ENCODE measurements at places on chromosomes 7 and 10. TPM values are rescaled to one million over a fixed set of nuclear protein-coding genes. Genes with fewer than 3 reads are reported as not detected.

DNA sequence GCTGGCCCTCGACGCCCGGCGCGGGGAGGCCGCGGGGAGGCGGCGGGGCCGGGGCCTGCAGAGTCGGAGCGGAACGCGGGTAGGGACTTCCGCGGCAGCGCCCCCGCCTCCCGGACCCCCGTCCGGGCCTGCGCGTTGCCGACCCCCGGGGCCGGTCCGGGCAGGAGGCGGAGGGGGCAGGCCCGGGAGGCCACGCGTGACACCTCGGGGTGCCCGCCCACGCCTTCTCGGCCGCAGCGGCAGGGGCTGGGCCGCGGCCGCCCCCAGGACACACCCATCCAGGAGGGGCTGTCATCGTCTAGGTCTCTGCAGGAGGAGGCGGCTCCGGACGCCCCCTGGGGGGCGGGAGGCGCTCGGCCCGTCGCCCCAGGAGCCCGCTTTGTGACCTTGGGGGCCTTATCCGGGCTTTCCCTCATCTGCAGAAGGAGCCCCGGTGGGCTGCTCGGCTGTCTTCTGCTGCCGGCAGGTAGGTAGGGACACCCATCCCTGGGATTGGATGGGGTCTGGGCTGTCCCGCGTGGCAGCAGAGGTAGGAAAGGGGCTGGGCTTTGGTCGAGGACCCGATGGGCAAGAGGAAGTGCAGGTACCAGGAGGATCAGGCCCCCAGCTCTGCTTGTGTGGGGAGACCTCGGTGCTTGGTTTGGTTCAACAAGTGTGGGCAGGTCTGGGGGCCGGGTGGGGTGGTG lies 569 bp downstream of the ZNF316 start:
- peak; percentile 30 for DNase-seq

PRTFDC1 gene
- polyA plus RNA-seq = 1.6 TPM

TRA2A gene
- 95.3 TPM for polyA plus RNA-seq

DNA sequence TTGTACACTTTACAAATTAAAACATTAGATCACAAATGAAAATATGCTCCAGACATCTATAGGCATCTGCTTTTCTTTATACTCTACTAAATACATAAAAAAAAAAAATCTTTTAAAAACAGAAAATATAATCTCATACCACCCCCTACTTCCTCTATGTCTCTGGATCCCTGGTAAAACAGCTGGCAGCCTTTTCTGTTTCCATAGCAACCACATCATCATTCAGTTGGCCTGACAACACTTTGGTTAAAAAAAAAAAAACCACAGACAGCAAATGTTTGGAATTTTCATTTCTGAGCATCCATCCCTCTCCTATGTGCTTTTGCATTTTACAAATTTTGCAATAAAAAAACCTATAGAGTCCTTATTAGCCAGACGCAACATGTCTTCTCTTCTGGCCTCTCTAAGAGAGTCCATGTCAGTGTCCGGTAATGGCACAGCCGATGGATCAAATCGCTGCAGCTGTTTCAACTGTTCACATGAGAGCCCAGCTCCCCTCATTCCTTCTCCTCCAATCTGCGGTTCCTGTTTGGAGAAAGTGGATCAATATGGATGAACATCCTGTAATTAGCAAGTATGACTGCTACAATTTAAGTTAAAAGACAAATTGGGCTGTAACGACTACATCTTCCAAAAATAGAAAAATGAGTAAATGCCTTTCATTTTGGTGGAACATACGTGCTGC lies 105.6 kb downstream of the NSUN6 start:
- peak; percentile 70 for DNase-seq

DNA sequence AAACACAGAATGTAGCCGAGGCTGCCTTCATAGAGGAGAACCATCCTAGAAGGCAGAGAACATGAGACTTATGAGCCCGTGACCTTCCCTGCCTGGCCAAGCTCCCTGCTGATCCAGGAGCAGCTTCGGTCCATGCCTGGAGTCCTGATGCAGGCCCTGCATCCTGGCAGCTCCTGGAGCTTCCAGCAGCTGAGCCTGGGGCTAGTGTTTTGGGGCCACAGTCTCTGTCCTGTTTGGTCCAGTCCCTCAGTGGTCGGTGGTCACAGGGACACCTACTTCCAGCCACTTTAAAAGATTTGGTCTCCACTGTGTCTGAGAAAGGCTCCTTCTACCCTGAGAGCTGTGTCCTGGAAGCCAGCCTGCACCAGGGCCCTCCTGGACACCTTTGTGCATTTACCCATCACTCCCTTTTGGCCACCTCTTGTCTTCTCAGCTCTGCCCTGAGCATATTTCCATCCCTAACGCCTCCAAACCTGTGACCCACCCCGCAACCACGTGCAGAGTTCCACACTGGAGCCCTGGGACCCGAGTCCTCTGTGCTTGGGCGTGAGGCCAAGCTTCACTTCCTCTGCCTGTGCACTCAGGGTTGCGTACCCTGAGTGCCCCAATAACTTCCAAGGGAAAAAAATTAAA lies 315.2 kb upstream of the ZNF32 start:
- DNase-seq = no peak

GRCh38 chr7:85103962-85104361 lies 82.9 kb downstream of the SEMA3D start:
- DNase-seq = no peak

- no peak for DNase-seq
These were observed 11.9 kb upstream of the OPTN start for GRCh38 chr10:13087986-13088618.

DNA sequence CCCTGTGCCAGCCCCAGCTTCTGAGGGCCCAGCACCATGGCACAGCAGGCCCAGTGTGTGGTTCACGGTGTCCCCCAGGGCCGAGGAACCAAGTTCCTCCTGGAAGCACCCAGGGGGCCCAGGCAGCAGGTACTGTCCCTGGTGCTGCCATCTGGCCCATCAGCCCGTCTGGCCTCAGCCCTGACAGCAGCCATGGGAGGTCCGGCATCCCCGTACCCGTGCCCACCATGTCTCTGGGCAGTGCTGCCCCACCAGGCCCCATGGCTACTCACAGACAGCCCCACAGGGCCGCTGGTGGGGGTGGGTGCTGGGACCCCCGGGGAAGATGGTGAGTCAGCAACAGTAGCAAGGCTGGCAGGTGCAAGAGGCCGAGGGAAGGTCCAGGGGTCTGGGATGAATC lies 32.8 kb downstream of the STK32C start:
- DNase-seq = no peak

GDF10 gene
- 2.3 TPM for polyA plus RNA-seq

OR2A1 gene
- polyA plus RNA-seq = 0.23 TPM

CH25H gene
- polyA plus RNA-seq = 25.2 TPM

DNA sequence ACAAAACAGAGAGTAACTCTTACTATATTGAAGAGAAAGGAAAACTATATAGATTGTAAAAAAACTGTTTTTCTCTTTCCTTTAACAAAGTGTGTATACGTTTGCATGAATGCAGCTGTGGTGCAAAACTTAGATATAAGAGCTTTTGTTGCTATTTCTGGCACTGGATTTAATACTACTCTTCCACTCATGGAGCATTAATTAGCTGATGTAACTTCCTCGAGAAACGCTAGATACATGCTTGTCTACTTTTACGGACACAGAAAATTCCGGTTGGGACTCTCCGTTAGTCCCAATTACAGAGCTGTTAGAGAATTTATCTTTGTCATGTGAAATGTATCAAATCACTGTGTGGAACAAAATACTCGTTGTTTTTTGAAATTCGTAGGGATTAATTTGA lies 135.5 kb downstream of the ZNF22 start:
- DNase-seq = peak; percentile 6

- DNase-seq = no peak
These were observed 66.9 kb downstream of the MTPAP start for GRCh38 chr10:30282221-30282620.

GRCh38 chr10:299969-300368 lies 164.7 kb downstream of the ZMYND11 start:
- no peak for DNase-seq

FASTK gene
- polyA plus RNA-seq = 80.0 TPM

DNA sequence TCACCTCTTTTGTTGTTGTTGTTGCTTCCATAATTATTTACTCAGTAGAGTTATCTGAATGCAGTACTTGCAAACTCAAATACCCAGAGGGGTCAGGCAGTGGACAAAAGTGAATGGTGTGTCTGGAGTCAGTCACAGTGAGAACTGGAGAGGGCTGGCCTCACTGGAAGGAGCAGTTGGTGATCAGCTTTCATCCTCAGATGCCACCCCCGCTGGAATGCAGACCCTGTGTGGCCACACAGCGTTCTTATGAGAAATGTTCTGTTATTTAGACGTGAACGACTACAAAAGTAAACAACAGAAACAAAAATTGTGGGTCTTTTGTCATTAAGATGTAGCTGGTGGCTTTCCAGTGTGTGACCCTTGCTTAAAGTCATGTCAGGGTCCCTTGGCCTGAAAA lies 29.6 kb upstream of the VPS41 start:
- DNase-seq = peak; percentile 12

- peak; percentile 18 for DNase-seq
These were observed 127.8 kb downstream of the MACC1 start for GRCh38 chr7:20089431-20089830.

DNA sequence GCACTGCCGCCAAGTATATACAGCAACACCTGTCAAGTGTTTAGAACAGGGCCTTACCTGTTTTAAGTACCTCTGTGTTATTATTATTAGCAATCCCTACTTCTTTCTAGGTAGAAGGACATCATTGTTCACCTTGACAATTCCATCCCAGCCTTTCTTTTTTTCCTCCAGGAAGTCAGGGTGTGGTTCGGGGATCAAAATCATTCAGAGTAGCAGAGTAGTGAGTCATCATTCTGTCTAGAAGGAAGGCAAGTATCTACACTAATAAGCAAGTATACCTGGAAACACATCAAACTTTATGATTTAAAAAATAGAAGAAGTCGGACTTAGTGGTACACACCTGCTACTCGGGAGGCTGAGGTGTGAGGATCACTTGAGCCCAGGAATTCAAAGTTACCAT lies 25.5 kb upstream of the CAPZA2 start:
- no peak for DNase-seq

DNA sequence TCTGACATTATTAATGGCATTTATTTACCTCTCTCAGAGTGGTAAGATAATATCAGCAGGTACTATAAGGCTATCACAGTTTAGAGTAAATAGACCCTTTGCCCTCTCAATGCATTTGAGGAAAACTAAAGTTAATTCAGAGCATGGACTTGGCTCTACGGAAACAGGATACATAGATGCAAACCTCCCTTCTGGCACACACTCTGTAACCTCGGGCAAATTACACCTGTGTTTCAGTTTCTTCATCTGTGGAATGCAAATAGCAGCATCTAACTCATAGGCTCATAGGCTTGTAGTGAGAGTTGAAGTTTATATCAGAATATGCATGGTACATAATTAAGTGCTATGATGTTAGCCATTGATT lies 5.6 kb downstream of the RAPGEF5 start:
- DNase-seq = no peak

RELN gene
- polyA plus RNA-seq = 0.24 TPM

GRCh38 chr10:32556783-32557395 lies 110.9 kb downstream of the CCDC7 start:
- peak; percentile 14 for DNase-seq

DNA sequence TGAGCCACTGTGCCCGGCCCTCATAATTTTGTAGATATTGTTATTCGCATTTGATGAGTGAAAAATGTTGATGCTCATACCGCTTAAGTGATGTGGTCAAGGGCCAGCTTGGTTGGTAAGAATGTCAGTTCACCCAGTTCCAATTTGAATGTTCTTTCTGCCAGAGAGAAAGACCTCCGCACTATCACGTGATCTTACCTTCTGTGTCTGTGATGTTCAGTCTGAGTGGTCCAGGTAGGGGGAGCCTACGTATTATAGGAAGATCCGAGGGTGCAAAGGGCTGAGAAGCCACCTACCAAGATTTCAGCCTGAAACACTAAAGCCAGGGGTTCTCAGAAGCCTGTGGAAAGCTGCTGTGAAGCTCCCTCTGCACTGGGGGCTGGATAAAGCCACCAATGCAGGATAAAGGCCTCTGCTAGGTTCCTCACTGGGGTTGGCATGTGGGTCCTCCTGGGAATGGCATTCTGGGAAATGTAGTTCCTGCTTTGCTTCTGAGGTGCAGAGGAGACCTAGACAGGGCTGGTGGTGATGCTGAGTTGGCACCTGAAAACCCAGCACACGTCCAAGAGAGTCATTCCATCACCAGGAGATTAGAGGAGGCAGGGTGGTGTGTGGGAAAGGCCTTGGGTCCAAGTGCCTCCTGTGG lies 64.7 kb upstream of the AOAH start:
- no peak for DNase-seq

FGFR2 gene
- polyA plus RNA-seq = 19.1 TPM

DNA sequence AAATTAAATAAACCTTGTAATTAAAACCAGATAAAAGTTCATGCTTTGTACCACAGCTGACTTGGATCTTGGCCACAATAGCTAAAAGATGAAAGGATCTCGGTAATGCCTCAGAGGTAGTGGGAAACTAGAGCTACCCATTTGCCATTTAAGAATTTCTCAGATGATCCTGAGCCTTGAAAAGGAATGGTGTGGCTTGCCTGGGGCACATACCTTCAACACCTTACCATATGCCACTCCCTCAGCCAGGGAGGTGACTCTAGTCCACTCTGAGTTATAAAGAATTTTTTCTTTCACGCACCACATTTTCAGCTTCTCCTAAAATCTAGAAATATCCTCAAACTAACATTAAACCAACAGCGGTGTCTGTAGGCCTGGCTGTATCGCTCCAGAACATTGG lies 516.3 kb upstream of the TEX47 start:
- DNase-seq = no peak

TMEM270 gene
- 0.19 TPM for polyA plus RNA-seq

DNA sequence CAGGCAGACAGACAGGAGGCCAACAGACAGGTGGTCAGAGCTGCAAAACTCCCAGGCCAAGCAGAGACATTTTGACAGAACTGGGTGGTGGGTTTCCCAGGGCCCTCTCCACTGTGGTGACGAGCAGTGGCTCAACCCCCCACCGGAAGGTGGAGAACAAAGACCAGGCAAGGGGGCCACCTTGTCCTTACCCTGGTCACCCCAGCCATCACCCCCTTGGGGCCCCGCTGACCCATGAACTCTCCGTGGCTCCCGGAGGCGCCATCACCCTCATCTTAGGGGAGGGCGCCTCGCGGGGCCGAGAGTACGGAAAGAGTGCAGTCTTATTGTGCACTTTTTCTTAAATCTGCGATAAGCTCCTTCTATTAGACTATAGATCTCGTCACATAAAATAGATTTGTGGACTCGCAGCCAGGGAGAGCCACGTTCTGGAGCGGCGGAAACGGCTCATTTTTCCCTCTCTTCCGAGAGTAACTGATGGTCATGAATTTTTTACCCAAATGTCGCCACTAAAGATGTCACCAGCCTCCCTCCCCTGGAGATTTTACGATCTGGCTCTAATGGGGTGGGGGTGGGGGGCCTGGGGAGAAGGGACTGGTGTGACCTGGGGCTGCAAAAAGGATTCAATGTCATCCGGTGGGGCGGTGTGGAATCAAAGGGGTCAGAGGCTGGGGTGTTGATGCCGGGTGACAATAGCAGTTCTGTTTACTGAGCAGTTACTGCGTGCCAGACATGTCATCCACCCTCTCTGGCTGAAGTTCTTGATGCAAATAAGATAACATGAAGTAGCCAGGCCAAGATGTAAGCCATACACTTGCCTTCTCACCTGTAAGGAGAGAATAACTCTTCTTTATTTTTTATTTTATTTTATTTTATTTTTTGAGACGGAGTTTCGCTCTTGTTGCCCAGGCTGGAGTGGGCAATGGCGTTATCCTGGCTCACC lies 71.1 kb upstream of the MYL10 start:
- no peak for DNase-seq

LIPK gene
- not detected for polyA plus RNA-seq

- DNase-seq = no peak
These were observed 19.8 kb downstream of the YME1L1 start for GRCh38 chr10:27134371-27134770.

GIMAP4 gene
- 26.2 TPM for polyA plus RNA-seq

HOXA9 gene
- 0.40 TPM for polyA plus RNA-seq

GRCh38 chr7:39615350-39615975 lies 7.9 kb upstream of the RALA start:
- DNase-seq = no peak

AASS gene
- polyA plus RNA-seq = 11.6 TPM

- DNase-seq = peak; percentile 44
These were observed 42.8 kb downstream of the MINDY3 start for GRCh38 chr10:15817409-15818046.

All from lung (tissue), 17 donors.